ENCODE measurements at places on chromosomes 6 and 20.

GRCh38 chr6:139721954-139722353 is 347.5 kb upstream of the CITED2 start:
- no peak for DNase-seq

DNA sequence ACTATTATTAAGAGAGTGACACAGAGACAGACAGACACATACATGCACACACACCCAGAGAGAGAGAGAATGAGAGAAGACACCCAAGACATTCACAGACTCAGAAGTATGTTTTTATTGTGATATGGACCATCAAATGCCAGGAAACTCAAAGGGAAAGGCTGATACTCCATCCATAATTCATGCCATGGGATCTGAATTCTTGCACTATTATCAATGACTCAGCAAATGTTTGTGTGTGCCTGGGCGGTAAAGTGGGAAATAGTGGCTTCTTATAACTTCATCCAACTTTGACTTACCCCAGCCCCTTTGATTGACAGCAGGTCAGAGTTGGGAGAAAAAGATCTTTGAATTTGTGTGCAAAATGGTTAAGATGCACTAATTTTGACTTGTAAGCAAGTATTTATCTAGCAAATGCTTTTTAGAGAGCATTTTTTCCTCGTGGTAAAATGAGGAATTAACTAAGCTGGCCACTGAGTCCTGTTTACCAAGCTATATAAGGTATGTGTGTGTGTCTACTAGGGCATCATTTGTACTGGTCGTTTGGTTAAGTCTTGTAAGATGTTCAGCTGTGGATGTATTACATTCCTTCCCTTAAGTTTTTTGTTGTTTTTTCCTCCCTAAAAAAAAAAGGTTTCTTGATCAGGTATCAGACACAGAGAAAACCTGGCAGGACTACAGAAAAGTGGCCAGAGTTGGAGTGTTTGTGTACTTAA is 3.0 kb upstream of the CCN2 start:
- no peak for DNase-seq

DNA sequence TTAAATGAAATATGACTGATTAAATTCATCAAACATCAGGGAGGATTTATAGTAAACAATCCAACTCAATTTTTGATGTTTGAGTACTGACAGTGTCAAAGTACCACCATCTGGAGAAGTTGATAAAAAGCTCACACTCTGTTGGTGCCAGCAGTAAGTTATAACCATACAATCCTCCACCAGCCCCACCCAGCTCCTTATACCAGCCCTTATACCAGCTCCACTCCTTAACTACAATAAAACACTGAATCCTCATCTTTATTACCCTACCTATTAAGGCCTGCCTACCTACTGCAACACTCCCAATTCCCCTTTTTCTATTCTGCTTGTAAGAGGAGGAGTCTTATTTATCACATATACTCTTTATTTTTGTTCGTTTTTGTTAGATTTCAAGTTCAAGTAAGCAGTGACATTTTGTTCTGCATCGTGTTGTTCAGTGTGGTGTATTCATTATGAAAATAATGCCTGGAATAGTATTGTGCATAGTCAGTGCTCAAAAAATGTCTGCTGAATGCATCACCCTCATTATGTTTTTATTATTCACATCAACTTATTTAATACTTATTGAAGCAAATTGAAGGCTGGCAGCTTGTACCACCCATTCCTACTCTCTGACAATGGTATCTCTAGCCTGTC is 954.7 kb upstream of the ADGRB3 start:
- no peak for DNase-seq

- no peak for DNase-seq
These were observed 29.1 kb downstream of the SLC13A3 start for GRCh38 chr20:46622165-46622564.

DNA sequence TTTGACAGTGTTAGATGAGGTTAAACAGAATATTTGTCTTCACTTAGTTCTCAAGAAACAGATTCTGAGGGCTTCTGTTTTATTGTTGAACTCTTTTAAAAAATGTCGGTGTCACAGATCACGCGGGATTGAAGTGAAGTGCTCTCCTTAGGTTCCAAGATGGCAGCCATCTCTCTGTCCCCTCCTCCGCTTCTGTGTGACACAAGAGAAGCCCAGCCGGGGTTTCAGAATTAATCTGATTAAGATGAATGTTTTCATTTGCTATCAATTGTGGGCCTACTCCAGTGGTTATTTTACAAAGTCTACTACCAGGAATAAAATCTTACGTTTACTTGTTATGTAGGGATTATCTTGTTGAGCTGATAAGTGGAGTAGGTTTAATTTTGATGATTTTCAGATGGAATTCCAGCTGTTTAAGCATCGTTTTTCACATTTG is 10.9 kb downstream of the HIVEP1 start:
- no peak for DNase-seq

GRCh38 chr6:112701201-112701600 is 354.1 kb downstream of the RFPL4B start:
- DNase-seq = no peak

GRCh38 chr6:113597231-113597583 is 259.9 kb upstream of the MARCKS start:
- no peak for DNase-seq

DNA sequence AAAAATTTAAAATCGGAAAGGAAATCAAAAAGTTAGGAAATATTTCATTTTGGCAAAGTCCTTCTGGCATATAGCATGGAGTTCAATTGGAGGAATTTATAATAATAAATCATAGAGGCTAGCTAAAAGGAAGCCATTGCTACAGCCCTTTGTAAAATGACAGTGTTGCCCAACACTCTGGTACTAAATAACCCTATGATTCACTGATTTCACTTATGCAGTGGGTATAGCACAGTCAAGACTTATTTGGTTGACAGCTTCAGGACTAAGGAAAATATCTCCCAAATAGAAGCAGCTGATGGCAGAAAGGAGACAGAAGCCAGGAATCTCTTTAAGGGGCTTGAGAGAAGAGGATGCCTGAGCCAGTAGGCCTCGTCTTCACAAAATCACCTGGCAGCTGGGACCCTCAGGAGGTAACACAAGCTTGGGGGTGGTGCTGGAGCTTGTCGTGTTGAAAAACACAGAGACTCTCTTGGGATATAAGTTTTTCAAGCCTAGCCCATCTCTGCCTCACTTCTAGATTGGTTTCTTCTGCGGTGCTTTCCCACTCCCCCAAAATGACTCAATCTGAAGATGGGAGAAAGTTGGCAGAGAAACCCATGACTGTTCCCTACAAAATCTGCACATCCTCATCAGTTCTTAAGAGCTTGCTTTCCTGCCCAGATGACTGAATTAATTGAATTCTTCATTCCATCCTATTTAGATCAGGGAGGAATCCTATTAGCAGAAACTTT is 38.4 kb upstream of the EYA4 start:
- DNase-seq = no peak

GRCh38 chr6:5174244-5174643 is 86.5 kb downstream of the LYRM4 start:
- DNase-seq = no peak

DNA sequence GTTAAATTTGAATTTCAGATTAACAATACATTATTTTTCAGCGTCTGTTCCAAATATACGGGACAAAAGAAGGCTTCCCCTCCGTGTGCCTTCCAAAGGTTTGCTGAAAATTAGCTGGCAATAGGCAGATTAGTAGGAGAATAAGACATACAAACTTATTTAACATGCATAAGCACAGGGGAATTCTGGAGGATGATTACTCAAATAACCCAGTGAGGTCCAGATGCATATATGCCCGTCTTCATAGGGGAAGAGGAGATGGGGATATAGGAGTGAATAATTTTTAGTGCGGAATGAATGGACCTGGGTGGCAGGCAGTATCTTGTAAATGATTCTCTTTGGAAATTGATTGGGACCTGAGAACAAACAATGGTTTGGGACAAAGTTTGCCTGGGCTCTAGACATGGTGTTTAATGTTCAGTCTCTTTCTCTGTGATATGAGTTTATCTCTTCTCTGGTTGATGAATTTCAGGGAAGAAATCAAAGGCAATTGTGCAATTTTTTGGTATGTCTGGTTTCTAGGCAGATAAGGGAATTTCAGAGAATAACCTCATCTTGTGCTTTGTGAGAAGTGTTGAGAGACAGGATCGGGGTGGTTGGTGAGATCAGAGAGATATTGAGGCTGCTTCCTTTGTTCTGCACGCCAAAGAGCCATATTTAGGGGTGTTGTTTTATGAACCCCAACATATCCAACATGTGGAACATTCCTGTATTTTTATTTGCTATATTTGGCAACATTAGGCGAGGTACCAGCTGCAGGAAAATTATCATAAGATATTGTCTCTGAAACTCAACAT is 63.7 kb downstream of the MKKS start:
- no peak for DNase-seq

GRCh38 chr6:162219266-162219665 is 508.3 kb downstream of the PRKN start:
- no peak for DNase-seq

GRCh38 chr6:85388531-85388930 is 61.4 kb upstream of the NT5E start:
- no peak for DNase-seq

- DNase-seq = no peak
These were observed 4.5 kb downstream of the CCDC170 start for GRCh38 chr6:151498327-151498726.

- DNase-seq = no peak
These were observed 24.2 kb upstream of the PNPLA1 start for GRCh38 chr6:36245572-36246061.

- DNase-seq = peak; percentile 39
These were observed 91.9 kb downstream of the TAF4 start for GRCh38 chr20:61973515-61974356.

DNA sequence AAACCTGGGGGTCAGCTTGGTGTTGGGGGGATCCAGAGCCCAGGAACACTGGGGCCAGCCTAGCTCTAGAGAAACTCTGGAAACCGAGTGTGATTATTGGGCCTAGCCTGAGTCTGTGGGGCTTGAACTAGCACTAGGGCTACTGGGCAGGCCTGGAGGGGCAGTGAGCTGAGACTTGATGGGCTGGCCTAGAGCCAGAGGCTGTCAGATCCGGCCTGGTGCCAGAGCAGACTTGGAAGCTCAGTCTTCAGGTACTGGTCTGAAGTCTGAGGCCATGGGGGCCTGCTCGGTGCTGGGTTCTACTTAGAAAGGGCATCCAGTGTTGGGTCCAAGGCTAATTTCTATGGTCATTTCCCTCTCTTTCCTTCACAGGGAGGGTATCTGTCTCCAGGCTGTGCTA is 2.7 kb downstream of the DEFB112 start:
- DNase-seq = no peak

GRCh38 chr6:140809694-140810101 is 1323.0 kb upstream of the GJE1 start:
- DNase-seq = no peak

DNA sequence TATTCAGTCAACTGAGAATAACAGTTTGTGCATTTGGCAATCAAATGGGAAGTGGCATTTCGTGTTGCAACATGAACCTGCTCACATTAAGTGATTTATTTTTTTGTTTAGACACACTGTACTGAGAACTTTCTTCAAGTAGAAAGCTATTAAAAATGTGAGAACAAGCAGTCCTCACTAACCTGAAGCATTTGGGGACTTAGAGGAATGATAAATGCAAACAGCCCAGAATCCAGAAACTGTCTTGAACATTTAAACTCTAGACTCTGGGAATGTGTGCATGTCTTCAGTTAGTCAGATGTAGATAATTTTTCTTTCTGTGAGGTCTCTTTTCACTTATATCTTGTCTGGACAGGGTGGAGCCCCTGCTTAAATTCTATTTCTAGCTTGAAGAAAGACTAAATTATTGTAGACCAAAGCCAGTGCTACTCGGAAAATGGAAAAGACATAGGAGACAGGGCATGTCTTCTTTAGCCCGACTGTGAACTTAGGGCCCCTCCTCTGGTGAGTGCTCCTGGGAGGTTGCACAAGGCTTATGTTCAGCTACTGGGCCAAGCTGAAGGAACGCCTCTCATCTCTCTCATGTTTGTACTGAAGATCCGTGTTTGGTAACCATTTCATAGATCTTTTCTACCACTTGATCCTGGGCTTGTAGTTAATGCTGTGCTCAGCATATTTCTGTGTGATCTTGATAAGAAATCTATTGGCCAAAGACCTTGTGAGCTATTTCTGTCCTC is 70.1 kb downstream of the SLX4IP start:
- no peak for DNase-seq

Data from cardiac septum (tissue), 1 donor.